CD4-positive, alpha-beta T cell treated with Interleukin-17A for 1 hour (primary cell): ENCODE measurements at places on chromosomes 6 and 20.

- DNase-seq: no peak
Measured at GRCh38 chr6:1703091-1703855, 93.6 kb downstream of the FOXC1 start.

- DNase-seq: no peak
Measured at GRCh38 chr20:9916761-9917160, 77.9 kb upstream of the PAK5 start.

- no peak for DNase-seq
Measured at GRCh38 chr6:151180330-151181048, 59.3 kb upstream of the AKAP12 start.

DNA sequence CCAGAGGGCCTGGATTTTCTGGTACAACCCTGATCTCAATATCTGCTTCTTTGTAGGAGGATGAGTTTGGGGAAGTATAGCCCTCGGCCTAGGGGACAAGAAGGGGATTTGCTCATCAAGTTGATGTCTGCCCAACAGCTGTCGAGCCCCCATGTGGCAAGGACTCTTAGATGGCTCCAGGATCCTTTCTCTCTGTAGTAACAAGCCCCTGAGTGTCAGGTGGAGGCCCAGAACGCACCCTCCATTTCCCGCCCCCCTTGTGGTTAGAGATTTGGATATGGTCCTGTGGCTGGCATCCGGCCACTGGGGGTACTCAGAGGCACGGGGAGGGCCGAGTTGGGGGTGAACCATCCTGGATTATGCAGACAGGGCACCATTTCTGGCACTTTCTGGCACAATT is 50.1 kb downstream of the CTCFL start:
- no peak for DNase-seq

DNA sequence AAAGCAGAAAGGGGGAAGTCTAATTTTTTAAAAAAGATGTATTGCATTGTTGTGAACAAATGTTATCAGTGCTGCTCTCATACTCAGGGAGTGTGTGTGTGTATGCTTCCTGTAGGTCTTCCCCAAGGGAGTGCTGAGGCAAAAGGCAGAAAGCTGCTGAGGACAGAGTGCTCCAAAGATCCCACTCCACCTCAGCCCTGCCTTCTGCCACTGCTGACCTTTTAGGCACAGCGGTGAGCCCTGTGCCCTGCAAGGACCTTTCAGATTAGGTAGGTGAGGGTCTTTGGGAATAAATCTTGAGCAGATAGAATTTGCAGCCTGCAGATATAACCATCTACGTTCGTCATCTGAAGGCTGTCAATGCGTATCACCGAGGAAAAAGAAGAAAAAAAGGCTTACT is 756.4 kb upstream of the MMS22L start:
- DNase-seq: no peak

DNA sequence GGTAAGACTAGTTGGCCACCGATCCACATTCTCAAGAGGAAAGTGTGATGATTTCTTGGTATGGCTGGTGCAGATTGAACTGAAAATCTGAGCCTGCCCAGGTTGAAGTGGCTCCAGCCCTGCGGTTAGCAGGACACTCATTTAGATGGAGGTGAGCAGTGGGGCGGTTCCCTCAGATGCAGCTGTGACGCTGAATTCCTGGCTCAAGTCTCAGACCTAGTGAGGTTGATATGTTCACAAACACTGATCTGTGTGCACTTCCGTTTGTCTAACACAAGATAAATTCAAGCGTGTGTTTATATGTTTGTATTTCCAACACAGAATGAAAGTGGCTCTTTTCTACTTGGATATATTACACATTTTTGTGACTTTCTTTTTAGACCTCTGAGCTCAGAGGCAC is 83.4 kb upstream of the FRMD1 start:
- DNase-seq: no peak

DNA sequence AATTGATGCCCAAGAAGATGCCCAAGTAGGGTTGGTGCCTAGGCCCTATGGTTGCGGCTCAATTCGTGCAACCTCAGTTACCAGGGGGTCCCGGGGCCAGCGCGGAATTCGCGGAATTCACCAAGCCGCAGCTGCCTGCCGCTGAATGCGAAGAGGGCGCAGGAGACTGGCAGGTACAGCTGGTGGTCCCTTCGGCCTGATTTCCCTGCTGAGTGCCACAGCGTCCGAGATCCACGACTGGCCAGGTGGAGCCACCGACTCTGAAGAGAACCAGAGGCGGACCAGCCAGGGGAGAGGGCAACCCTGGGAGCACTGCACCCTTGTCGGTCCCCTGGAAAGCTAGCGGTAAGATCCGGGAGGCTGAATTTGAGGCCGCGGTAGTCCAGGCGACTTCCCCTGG is 6.8 kb upstream of the TFAP2D start:
- no peak for DNase-seq

GRCh38 chr6:69391106-69391505 is 405.7 kb downstream of the LMBRD1 start:
- no peak for DNase-seq

- DNase-seq: no peak
Measured at GRCh38 chr6:31969712-31970603, 2.0 kb downstream of the DXO start.

GRCh38 chr6:90266905-90267621 is 29.6 kb downstream of the BACH2 start:
- peak; percentile 51 for DNase-seq

GRCh38 chr6:143270026-143270425 is 180.5 kb downstream of the ADAT2 start:
- DNase-seq: no peak

DNA sequence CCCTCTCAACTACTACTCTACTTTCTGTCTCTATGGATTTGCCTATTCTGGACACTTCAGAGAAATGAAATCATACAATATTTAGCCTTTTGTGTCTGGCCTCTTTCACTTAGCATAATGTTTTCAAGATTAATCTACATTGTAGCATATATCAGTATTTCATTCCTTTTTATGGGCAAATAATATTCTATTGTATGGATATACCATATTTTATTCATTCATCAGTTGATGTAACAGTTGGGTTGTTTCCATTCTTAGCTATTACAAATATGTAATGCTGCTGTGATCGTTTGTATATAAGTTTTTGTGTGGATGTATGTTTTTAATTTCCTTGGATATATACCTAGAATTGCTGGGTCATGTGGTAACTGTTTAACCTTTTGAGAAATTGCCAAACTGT is 23.4 kb downstream of the FAM184A start:
- no peak for DNase-seq

DNA sequence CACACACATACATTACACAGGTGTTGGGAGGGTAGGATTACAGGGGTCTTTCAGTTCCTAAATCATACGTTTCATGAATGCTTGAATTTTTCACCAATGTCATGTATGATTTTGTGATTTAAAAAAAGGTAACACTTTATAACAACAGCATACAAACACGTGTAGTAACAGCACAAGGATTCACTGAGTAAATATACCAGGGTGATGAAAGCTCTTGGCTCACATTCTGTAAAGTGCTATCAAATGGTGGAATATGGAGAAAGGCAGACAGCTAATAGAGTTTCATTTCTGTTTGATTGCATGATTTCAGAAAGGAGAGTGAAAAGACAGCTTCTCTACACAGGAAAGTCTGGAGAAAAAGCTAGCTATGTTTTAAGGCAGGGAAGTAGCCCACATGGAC is 231.9 kb downstream of the CD83 start:
- no peak for DNase-seq

GRCh38 chr6:156885562-156885961 is 108.4 kb downstream of the ARID1B start:
- no peak for DNase-seq

- DNase-seq: no peak
Measured at GRCh38 chr6:64083261-64083660, 447.7 kb downstream of the PHF3 start.

GRCh38 chr20:57146155-57146554 is 120.3 kb downstream of the BMP7 start:
- DNase-seq: no peak

GRCh38 chr6:56851074-56851473 is 103.8 kb upstream of the BEND6 start:
- no peak for DNase-seq

DNA sequence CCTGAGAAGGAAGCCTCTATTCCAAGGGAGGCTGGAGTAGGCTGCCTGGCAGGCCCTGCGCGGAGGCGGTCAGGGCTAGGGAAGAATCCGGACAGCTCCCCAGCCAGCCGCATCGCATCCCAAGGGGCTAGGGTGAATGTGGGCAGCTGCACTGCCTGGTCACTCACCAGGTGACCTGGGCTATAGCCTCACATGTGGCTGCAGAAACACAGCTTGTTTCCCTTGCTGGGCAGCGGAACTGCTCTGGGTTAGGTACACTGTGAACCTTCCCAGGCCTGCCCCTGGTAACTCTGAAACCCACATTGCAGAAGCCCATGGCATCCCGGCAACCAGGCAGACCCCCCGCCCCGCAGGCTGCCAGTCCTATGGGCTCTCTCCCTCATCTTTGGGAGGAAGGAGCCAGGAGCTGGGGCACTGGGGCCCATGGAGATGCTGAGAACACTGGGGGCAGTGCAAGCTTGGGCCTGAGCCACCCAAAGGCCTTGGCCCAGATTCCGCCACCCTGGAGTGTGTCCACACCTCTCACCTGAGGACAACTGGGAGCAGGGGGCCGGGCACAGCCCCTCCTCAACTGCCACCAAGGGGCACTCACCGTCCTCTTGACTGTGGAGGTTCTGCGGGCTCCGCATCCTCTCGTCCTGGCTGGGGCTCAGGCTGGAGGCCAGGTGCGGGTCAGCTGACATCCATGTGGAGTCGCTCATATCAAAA is 111.0 kb downstream of the NOL4L start:
- DNase-seq: no peak

- DNase-seq: no peak
Measured at GRCh38 chr20:48788486-48789072, 39.2 kb downstream of the PREX1 start.

DNA sequence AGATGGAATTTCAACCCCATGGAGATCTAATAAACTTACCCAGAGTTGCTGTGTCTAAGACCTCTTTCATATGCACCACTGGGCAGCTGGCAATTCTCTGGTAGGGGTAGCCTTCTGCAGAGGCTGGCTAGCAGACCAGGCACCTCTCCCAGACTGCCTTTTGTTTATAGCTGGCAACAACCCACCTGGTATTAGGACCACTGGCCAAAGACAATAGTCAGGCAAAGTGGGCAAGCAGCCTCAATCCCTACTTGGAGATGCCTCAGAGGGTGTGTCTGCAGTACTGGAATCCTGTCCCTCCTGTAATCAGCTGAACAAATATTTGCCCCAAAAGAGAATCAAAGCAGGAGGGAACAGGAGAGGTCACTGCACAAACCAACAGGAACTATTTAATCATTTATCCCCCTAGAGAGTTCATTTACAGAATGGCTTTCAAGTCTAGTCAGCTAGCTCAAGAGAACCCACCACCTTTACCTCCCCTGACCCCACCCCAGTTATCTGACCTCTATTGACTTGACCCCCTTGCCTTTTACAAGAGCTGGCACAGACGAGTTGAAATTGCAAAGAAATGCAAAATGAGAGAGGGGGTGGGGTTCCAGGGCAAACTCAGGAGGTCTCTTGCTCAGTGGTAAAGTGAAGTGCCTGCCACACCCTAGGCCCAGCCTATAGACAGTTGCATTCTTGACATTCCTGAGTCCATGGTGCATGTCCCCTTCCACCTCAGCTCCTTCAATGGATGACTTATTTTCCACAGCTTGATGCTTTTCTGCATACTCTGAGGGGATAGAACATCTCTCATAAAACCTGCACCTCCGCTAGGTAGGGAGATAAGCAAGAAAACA is 2.8 kb downstream of the BCL2L1 start:
- no peak for DNase-seq

- DNase-seq: no peak
Measured at GRCh38 chr6:88165087-88165843, 882 bp downstream of the CNR1 start.

- DNase-seq: no peak
Measured at GRCh38 chr6:10511477-10511876, 9.7 kb upstream of the GCNT2 start.

DNA sequence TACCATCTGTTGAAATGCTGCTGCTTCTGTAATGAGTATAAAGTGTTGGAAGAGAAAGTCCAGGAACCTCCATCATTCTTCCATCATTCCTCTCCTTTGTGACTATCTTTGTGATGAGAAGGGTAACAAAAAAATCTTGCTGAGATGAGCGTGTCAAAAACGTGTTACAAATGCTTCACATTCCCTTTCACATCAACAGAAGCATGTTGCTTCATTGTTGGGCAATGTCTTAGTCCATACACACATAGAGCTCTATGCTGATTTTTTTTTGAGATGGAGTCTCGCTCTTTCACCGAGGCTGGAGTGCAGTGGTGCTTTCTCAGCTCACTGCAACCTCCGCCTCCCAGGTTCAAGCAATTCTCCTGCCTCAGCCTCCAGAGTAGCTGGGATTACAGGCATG is 114.1 kb upstream of the ESR1 start:
- no peak for DNase-seq

DNA sequence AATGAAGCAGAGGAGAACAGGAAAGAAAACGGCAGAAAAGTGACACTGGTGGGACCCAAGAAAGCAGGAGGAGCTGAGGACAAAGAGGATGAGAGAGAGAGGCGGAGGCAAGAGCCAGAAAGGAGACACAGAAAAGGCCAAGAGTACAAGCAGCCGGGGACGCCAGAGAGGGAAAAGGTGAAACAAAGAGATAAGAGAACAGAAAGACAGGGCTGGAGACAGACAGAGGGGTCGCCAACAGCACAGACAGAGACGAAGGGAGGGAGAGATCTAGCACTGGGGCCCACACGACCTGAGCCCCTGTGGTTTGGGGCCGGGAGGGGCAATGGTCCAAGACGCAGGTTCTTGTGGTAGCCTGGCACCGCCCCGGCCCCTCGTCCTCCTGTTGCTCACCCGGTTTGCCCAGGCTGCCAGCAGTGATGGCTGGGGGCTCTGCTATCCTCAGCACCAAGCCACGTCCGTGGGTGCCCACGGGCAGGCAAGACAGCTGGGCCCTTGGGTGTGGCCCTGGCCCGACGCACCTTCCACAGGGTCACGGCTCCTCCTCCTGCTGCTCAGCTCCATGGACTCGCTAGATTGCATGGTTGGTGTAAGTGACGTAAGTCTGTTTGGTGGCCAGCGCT is 123.5 kb downstream of the GRM4 start:
- no peak for DNase-seq

DNA sequence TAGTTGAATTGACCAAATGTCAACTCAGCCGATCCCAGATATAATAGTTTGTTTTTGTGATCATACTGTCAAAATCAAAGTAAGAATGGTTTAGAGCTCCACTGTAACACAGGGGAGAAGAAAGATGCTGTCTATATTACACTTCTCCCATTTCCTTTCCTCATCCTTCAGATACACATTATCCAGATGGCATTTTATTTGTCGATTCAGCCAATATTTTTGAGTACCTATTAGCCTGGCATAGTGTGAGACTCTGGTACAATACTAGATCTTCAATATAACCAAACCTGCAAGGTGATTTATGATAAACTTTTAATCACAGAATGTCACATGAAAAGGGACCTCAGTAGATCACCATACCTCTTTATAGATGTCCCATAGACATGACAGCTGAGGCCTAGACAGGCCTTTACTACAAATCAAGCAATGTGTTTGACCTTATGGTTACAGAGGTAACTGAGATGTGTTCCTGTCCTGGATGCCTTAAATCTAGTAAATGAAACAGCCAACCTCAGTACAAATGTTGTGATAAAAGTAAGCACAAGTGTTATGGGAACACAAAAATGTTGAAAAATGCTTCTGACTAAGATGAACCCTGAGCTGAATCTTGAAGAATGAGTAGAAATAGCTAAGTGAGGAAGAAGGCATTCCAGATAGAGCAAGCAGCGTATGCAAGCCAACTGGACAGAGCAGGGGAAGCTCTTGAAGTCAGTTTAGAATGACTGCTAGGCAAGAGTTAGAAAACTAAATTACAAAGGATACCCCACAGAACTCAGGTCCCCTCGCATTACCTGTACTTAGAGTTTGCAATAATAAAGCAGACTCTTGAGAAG is 1.9 kb downstream of the FBXO9 start:
- DNase-seq: no peak

- no peak for DNase-seq
Measured at GRCh38 chr6:73240730-73241129, 15.4 kb upstream of the KHDC1L start.
